ENCODE measurements at places on chromosomes 7 and 10.

DNA sequence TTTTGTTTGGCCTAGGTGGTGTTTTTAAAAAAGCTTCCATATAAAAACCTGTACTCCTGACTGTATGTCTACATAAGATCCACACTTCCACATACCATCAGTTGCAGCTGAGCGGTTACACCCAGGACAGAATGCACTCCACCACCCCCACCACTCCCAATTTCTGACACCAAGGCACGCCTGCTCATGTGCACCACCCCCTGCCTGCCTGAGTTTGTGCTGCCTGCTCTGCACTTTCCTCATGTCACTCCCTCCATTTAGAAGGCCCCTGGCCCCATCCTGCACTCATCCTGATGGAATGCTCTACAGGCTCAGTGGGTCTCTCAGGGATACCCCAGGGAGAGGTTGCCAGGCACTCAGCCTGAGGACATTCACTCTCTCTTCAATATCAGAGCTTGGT is 6.5 kb downstream of the VPS41 start:
- DNase-seq, result no peak

- no peak for DNase-seq
These were observed 125.4 kb upstream of the CDK13 start for GRCh38 chr7:39824456-39825200.

GRCh38 chr10:69961881-69962745 is 90.5 kb upstream of the MACROH2A2 start:
- no peak for DNase-seq

GRCh38 chr10:13730956-13731355 is 144.2 kb downstream of the PRPF18 start:
- DNase-seq, result no peak

DNA sequence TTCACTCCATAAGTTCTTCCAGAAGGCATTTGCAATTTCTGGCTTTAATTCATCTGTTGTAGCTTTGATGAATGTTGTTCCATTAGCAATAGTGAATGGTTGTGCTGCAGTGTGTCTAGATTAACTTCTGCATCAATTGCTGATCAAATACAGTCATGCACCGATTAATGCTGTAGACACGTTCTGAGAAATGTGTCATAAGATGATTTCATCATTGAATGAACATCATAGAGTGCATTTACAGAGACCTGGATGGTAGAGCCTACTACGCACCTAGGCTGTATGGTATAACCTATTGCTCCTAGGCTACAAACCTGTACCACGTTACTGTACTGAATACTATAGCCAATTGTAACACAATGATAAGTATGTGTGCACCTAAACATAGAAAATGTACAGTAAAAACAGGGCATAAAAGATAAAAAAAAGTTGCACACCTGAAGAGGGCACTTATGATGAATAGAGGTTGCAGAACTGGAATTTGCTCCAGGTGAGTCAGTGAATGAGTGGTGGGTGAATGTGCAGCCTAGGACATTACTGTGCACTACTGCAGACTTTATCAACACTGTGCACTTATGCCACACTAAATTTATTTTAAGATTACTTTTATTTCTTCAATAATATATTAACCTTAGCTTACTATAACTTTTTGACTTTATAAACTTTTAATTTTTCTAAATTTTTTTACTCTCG is 170.7 kb downstream of the HERPUD2 start:
- no peak for DNase-seq

DNA sequence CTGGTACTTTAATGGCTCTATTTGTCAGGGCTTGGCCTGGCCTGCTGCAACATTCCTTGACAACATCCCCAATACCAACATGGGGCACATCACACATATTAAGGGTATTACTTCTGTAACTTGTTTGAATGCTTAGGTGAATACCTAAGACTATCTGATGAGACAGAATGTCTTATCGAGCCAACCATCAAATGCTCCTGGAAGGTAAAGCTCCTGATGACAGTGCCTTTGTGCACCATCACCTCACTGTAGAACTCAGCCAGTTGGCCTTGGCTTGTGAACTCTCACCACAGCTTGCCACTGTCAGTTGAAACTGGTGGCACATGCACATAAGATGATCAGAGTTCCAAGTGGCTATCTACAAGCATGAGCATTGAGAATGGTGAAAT is 3.7 kb upstream of the MYO1G start:
- no peak for DNase-seq

DNA sequence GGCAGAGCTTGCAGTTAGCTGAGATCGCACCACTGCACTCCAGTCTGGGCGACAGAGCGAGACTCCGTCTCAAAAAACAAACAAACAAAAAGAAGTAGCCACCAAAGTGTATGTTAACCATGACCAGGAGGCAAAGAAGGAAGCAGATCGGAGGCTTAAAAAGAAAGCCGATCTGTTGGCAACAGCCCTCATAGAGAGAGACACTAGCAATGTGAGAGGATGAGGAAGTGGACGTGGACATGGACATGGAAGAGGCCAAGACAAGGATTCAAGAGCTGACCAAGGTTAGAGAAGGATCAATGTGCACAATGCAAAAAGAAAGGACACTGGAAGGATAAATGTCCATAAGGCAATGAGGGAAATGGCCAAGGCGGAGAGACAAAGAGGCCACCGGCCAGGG is 14.9 kb upstream of the ADCK2 start:
- DNase-seq, result no peak

DNA sequence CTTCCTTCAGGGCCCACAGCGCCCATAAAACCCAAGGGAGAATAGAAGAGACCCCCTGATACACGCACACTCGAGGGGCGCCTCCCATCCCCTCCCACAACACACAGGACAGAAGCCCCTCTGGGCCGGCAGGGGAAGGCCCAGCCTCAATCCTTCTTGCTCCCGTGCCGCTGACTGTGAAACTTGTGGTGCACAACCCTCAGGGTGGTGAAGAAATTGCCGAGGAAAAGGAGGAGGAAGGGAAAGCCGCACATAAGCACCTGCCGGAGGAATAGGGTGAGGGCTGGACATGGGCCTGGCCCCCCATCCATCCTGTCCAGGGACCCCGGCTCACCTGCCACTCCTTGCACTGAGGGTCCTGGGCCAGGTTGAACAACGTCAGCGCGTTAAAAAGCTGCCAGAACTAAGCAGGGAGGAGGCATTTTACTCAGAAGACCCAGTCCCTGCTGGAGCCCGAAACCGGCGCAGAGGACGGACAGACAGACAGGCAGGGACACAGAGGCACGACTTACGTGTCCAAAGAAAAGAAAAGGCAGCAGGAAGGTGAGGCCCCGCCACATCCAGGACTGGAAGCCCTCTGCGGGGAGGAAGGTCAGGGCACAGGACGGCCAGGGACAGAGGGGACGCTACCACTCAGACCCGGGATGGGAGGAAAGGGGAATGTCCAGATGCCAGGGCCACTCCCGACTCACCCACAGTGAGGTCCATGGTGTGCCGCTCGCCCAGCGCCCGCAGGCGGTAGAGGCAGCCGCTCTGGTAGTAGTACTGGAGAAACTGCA is 7.2 kb downstream of the TMEM120A start:
- DNase-seq, result no peak

DNA sequence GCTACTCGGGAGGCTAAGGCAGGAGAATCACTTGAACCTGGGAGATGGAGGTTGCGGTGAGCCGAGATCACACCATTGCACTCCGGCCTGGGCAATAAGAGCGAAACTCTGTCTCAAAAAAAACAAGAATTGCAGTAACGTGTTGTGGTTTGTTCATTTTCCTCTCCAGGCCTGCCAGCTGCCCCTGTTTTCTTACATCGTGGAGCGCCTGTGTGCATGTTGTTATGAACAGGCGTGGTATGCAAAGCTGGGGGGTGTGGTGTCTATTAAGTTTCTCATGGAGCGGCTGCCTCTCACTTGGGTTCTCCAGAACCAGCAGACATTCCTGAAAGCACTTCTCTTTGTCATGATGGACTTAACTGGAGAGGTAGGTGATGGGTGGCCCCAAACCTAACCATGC is 52.1 kb downstream of the TRRAP start:
- no peak for DNase-seq

- no peak for DNase-seq
These were observed 284.6 kb upstream of the ANKRD30A start for GRCh38 chr10:36840788-36841187.

GRCh38 chr7:49791088-49791741 is 17.8 kb downstream of the VWC2 start:
- no peak for DNase-seq

DNA sequence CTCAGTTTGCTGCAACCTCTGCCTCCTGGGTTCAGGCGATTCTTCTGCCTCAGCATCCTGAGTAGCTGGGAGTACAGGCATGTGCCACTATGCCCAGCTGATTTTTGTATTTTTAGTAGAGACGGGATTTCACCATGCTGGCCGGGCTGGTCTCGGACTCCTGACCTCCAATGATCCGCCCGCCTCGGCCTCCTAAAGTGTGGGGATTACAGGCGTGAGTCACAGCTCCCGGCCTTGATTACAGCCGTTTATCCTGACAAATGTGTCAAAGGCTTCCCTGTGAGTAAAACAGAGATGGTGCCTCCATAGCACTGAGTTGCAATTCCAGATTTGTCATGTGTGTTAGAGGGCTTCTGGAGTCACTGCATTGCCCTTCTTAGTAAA is 273.7 kb downstream of the CCDC3 start:
- no peak for DNase-seq

GRCh38 chr10:132401401-132402118 is 4.6 kb downstream of the PWWP2B start:
- DNase-seq, result no peak

DNA sequence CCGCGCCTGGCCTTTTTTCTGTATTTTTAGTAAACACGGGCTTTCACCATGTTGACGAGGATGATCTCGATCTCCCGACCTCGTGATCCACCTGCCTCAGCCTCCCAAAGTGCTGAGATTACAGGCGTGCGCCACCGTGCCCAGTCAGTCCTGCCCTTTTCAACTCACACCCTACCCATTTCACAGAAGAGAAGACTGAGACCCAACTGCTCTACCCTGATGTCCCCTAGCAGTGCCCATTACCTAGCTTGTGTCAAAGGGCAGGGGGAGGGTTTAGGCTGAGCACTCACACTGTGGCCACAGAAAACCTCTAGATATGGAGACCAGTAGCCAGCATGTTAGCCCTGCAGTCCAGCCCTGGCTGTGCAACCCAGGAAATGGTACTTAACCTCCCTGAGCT is 15.7 kb downstream of the MMD2 start:
- no peak for DNase-seq

- DNase-seq, result no peak
These were observed 12.4 kb downstream of the UBE2H start for GRCh38 chr7:129940329-129940728.

GRCh38 chr7:76315364-76315763 is 12.9 kb downstream of the HSPB1 start:
- no peak for DNase-seq

DNA sequence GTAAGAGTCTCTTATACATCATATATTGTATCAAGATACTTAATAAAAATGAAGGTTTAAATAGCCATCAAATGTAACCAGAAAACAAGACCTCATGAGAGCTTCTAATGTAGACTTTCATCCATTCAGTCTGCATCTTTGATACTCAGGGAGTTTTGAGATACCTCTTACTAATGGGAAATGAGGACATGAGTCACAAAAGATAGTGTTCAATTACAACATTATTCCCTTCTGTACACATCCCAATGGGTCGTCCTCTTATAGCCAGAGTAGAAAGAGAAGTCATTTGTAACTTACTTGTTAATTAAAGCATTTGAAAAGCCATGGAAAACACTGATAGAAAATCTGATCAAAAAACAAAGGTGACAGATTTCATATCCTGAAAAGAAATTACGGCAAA is 19.4 kb downstream of the SHTN1 start:
- DNase-seq, result no peak

DNA sequence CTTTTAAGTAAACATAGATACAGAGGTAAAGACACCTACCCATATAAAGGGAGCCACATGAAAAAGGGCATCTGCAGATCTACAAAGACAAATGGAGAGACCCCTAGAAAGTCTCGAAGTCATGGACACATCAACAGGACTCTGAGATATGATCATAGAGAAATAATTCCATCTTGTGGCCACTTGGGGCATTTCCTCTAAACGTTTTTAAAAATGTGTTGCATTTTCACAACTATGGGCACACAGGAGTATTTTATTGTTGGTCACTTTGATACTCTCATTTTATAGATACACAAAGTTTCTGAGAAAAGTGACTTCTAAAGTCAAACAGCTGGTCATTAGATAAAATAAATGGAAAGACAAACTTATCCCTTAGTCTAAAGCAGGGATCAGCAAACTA is 87.1 kb downstream of the CRTAC1 start:
- DNase-seq, result no peak

GRCh38 chr7:10022957-10023356 is 950.7 kb upstream of the PHF14 start:
- no peak for DNase-seq

DNA sequence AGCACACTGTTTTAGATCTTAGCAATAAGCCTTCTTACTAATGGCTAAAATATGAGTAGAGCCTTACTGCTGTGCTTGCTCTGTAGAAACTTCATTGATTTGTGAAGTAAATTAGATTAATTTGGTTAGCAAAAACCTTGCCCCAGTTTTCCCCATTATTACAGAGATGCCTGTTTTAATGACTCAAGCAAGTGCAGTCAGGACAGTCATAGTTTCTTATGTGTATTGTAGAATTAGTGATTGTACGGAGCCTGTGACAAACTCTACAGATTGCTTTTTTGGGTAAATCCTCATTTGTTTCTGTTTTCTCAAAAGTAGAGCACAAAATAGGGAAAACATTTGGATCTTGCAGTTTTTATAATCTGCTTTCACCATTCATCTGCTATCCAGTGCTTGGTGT is 7.0 kb downstream of the TAX1BP1 start:
- no peak for DNase-seq

GRCh38 chr7:95907337-95907736 is 135.0 kb downstream of the DYNC1I1 start:
- DNase-seq, result no peak

- no peak for DNase-seq
These were observed 163.9 kb upstream of the PPP1R3A start for GRCh38 chr7:114082642-114083165.
